ENCODE measurements at places on chromosomes 6 and 20.

DNA sequence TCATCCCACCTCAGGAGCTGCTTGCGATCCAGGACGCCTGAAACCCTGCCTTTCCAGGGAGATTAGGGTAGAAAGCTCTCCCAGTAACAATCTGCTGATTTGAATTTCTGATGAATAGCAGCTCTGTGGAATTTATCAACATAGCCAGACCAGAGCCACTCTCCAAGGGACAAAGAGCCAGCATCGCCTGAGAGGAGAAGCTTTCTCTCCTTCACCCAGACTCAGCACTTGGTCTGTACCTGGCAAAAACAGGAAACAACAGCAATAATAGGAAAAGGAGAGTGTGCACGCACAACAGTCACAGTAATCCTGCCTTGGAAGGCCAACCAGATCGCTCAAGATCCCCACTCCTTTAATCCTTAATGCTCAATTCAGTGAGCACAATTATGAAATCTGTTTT, 22.3 kb upstream of the ROS1 start:
- DNase-seq, result no peak

- no peak for DNase-seq
Observed at GRCh38 chr20:21280522-21281016, 22.6 kb upstream of the XRN2 start.

- DNase-seq, result no peak
Observed at GRCh38 chr6:134722200-134722870, 227.6 kb downstream of the ALDH8A1 start.

- DNase-seq, result no peak
Observed at GRCh38 chr6:134902936-134903335, 47.0 kb downstream of the ALDH8A1 start.

DNA sequence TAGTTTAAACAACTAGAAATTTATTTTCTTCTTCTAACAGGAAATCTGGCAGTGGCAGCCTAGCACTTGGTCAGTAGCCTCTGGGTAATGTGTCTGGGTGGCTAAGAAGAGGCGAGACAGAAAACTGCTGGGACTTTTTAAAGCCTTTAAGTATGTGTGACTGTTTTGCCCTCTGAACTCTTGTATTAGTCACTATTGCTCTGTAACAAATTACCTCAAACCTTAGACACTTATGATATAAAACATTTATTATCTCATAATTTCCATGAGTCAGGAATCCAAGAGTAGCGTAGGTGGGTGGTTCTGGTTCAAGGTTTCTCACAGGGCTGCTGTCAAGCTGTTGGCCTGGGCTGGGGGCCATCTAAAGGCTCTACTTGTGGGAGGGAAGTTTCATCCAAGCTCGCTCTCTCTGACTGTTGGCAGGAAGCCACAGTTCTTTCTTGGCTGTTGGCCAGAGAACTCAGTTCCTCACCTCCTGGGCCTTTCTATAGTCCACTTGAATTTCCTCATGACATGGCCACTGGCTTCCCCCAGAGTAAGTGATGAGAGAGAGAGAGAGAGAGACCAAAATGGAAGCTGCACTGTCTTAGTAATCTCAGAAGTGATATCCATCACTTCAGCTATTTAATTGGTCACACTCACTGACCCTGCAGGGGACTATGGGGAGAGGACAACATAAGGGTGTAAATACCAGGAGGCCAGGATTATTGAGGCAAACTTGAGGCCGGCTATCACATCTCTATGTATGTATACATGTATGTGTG, 17.4 kb upstream of the TBC1D22B start:
- peak; percentile 89 for DNase-seq

DNA sequence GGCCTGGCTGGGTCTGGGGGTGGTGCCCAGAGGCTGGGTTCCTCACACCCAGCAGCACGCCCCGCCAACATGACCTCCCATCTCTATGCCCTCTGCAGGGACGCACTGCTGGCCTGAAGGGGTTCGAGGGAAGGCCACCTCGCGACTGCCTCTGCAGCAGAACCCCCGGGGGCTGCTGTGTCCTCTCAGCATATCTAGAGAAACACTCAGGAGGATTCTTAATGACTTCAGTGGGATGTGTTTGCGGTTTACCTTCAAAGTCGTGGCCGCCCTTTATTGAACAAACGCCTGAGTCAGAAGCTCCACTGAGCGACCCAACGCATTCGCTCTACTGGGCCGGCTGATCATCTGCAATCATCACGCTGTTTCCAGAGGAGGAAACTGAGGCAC, 54.8 kb upstream of the GATA5 start:
- no peak for DNase-seq

GRCh38 chr6:41545247-41545702, 906 bp upstream of the FOXP4 start:
- no peak for DNase-seq

DNA sequence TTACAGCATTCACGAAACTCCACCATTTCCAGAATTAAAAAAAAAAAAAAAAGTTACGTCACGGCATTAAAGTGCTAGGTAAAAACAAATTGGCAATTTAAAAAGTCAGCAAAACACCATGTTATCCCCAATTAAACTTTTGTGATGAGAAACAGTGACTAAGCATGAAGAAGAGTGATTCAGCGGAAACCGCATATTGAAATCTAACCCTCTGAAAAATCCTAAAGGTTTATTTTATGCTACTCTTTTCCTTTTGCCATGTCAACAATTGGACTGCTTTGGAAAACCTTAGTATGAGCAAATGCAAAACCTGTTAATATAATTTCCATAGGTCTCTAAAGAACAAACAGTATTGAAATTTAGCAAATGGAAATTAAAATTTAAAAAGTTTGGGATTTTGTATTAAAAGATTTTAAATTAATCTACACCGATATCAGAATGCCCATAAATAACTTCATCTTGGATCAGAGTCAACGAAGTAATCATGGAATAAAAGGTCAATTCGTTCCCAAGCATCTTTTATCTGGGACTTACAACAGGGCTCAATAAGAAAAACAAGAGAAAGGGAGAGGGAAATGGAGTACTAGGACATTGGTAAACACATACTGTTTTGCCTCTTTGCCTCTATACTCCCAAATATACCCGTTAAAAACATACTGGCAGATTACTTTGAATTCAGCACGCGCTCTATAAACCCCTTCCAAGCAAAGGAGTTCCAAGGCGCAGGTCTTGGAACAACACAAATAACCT, 1.1 kb downstream of the FBXO30 start:
- peak; percentile 51 for DNase-seq

- DNase-seq, result peak; percentile 80
Observed at GRCh38 chr6:28258877-28259777, at the start of gene NKAPL. Gene NKAPL (plus strand): TSS chr6:28259297. CDS start chr6:28259372, 75 bp downstream.

DNA sequence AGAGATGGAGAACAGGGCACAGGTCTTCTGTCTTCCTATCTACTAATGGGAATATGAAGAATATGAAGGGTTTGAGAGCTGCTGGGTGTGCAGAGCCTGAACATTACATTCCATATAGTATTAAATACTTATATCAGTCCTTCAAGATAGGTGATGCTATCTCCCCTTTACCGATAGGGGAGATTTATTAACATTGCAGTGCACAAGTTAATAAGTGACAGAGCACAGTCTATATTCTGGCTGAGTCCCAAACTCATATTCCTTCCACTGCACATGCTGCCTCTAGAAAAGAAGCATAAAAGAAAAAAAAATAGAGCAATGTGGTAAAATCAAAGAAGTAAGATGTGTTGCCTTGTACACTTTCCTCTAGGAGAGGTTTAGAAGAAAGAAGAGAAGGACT, 18.5 kb upstream of the KIAA0408 start:
- no peak for DNase-seq

GRCh38 chr6:6861351-6861894, 246.3 kb upstream of the RREB1 start:
- DNase-seq, result no peak

DNA sequence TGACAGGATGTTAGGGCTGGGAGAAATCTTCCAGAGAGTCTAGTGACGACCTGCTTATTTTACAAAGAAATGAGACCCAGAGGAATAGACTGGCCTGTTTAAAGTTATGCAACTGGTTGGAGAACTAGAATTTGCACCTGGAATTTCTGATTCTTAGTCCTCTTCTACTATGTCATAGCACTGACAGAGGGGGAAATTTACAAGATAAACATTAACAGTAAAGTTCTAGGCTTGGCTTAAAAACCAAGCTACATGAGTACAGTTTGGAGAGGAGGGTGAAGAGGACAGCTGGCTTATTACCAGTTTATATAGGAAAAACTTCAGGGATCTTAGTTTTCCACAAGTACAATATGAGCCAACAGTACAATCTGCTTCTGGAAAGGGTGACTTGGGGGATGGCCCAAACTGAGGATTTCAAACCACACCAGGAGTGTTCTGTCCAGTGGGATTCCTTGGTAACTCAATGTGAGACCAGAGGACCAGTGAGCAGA, 269.6 kb downstream of the CD109 start:
- no peak for DNase-seq

- no peak for DNase-seq
Observed at GRCh38 chr6:14543971-14544585, 426.5 kb downstream of the CD83 start.

- DNase-seq, result peak; percentile 73
Observed at GRCh38 chr6:146357578-146358430, 185.8 kb upstream of the RAB32 start.

GRCh38 chr6:158121335-158121734, 46.7 kb downstream of the SERAC1 start:
- no peak for DNase-seq

DNA sequence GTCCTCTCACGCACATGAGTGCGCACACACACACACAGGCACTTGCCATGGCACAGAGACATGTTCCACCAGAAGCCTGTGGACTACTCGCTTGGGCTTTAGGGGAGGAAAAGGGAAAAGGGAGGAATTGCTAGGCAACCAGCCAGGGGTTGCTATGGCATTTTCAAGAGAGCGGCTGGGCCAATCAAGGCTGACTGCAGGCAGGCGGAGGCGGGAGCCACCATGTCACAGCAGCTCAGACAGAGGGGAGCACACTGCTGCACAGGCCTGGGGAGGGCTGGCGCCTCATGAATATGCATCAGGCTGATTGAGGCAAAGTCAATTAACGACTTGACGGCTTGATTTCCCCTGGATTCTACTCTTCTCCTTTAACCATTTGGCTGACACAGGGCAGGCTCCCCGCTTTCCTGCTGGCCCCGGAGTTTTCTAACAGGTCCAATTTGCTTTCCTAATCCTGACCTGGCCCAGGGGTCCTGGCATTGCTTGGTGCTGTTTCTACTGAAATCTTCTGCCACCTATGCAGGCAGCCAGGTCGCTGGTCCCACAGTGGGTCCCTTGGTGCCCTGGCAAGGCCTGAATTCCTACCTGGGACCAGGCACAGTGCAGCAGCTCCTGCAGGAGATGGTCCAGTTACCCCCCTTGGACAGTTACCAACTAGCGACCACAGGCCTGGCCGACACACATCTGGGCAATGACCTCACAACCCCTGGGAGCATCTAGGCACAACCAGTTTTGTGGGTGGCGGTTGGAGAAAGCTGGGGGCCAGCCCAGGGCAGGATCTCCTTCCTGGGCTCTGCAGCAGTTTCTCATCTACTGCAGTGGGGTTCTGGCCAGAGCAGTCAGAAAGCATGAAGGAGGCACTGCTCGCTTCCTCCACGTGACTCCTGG, 52.1 kb downstream of the YTHDF1 start:
- DNase-seq, result no peak

Data from CD14-positive monocyte (primary cell).